AG10803 (cell line): ENCODE measurements at places on chromosomes 6 and 20.

DNA sequence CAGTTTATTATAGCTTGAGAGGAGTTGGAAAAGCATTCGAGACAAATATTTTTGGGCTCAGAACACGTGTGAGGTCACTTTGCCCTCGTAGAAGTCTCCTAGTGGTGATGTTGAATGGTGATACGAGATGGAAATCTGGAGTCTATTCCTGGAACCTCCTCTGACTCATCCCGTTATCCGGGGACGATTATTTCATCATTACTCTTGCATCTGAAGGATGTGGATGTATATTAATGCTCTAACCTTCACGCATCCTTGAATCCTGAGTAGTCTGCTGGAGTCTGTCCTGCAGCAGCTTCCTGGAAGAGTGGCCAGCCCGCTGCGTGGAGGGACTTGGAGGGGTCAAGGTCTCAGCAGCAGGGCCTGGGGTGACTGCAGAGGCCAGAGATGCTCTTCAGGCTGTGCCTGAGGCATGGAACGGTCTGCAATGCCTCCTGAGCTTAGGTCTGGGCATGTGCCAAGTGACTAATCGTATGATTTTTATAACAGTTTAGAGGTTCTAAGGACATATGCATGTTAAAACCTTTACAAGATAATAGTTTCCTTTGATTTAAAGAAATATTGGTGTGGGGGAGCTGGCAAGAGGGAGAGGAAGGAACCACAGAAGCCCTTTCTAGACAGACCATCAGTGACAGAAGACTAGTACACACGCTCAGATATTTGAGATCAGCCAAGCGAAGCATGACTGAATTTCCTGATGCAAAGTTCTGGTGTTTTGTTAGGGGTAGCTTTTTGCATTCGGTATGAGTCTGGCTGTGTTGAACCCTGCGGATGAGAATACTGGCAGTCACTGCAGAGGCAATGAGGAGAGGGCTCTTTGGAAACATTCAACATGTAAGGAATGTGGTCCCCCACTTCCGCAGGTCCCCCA, 400.2 kb downstream of the QKI start:
- peak; percentile 77 for DNase-seq

DNA sequence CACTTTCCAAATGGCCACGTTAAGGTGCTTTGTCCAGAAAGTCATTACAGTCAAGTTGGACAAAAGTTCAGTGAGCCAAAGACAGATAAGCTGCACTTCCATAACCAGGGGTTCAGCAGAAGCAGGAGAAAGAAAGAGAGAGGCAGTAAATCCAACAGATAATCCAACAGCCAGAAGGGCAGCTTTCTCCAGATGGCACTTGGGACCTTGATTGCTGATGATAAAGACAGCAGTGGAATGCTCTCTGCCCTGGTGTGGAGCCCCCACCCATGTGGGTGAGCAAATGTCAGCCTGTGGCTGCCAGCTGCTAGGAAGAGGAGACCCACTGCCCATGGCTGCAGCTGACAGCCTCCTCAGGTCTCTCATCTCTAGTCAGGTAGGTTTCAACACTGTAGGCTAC, 18.7 kb upstream of the NRSN1 start:
- no peak for DNase-seq

- peak; percentile 30 for DNase-seq
Observed at GRCh38 chr20:56423886-56424285, 11.8 kb downstream of the CASS4 start.

- DNase-seq = no peak
Observed at GRCh38 chr6:160130729-160131484, 9.3 kb downstream of the SLC22A1 start.

DNA sequence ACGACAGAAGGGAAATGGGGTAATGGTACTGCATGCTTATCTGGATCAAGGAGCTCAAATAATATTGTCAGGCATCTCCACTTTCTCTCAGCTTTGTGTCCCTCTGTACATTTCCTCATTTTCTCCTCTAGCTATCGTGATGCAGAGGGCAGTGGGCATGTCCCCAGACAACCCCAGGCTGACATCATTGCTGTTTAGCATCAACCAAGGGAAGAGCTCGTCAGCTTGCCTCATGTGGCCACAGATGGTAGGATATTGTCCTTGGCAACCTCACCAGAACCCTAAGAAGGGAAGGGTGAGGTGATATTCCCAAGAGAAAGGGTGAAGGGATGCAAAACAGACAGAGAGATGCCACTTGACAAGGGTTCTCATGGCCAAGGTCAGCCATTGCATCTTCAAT, 58.3 kb downstream of the MAFB start:
- DNase-seq = no peak

DNA sequence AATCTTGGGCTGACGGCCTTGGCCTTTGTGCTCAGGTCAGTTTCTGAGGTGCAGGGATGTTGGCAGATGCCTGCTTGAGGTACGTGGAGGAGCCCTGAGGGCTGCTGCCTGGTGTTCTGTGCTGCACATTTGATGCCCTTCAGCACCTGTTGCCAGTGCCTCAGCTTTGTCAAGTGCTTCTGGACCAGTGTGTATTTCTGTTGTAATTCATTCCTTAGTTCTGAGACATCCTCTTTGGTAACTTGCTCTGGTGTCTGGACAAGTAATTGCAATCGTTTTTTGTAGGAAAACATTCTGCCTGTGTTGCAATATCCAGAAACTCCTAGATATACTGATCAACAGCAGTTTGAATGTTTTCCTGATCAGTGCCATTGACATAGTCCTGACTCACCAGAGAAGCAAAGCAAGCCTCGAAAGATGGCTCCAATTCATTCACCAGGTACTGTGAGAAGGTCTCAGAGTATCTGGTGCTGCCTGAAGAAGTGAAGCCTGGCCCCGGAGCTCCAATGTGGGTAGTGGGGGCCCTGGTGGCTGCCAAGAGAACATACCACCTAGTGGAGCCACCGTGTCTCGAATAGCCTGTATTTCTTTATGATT, 26.7 kb downstream of the ZNF337 start:
- peak; percentile 88 for DNase-seq

- no peak for DNase-seq
Observed at GRCh38 chr20:3283222-3283820, 44.3 kb upstream of the SLC4A11 start.

DNA sequence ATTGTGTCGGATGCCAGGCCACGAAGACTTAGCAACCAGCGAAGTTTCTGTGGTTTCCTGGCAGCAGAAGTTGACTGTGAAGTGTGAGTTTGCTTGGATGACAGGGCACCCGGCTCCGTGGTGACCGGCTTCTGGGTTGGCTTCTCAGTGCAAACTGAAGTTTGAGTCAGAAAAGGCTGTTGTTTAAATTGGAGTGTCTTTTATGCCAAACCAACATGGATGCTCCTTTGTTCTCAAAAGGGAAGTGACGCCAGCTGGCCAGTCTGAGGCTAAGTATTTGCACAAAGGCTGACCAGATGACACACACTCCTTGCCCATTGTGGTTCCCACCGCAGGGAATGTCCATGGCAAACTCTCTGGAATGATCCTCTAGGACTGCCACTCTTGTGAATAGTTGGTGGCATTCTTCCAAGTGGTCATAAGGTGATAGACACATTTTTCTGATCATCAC, 164.8 kb upstream of the QKI start:
- no peak for DNase-seq

DNA sequence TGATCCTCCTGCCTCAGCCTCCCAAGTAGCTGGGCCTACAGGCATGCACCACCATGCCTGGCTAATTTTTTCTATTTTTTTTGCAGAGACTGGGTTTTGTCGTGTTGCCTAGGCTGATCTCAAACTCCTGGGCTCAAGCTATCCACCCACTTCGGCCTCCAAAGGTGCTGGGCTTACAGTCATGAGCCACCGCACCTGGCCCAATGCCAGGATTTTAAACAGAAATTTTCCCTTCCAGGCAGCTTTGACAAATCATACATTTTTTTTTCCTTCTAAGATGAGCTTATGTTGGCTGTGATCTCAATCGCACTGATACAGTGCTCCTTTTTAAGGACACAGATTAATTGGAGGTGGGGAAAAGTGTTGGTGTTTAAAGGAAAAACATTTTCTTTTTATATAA, 73.2 kb upstream of the CD2AP start:
- DNase-seq = no peak

DNA sequence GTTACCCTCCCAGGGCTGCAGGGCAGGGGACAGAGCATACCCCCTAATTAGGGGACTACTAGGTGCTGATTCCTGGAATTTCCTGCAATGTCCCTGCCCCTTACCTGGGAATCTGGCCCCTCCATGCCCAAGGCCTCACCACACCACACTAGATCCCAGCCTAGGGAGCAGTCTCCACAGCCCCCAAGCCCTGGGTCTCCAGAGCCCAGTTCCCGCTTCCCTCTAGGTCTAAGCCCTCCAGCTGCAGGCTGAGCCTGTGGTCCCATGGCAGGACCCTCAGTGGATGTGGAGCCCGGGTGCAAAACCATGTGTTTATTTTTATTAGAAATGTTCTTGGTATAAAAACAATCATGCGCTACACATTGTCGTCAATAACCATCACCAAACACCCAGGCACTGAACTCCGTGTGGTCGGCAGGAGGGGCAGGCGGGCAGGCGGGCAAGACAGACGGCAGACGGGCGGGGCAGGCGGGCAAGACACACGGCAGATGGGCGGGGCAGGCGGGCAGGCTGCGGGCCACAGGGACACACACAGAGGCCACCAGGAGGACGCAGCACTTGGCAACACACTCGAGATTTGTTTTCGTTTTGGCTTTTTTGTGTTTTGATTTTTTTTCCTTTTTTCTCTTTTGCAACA, 124.2 kb downstream of the GRM4 start:
- DNase-seq = no peak

DNA sequence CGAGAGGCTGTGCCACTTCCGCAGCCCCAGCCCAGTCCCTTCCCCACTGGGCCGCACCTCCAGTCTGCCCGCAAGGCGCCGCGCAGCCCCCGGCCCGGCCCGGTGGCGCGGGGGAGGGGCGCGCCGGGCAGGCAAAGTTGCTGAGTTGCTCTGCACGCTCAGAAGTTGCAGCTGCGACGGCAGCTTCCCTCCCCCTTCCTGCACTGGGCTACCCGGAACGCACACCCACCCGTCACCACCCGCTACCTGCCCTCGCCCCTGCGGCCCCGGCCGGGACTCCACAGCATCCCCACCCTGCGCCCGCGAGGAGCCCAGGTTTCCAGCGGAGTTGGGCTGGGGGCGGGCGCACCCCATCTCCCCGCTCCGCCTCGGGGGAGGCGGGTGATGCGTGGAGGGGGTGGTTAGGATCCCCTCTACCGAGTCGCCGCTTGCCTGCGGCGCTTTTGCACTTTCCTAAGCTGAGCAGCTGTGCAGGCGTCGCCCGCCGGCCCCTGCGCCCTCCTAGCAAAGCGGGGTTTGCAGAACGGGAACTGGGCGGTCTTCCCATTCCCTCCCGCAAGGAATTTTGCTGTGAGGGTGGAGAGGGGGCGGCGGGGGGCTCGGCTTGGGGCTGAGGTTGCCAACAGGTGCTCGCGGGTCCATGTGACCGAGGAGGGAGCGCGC, 55.9 kb upstream of the RREB1 start:
- DNase-seq = no peak

DNA sequence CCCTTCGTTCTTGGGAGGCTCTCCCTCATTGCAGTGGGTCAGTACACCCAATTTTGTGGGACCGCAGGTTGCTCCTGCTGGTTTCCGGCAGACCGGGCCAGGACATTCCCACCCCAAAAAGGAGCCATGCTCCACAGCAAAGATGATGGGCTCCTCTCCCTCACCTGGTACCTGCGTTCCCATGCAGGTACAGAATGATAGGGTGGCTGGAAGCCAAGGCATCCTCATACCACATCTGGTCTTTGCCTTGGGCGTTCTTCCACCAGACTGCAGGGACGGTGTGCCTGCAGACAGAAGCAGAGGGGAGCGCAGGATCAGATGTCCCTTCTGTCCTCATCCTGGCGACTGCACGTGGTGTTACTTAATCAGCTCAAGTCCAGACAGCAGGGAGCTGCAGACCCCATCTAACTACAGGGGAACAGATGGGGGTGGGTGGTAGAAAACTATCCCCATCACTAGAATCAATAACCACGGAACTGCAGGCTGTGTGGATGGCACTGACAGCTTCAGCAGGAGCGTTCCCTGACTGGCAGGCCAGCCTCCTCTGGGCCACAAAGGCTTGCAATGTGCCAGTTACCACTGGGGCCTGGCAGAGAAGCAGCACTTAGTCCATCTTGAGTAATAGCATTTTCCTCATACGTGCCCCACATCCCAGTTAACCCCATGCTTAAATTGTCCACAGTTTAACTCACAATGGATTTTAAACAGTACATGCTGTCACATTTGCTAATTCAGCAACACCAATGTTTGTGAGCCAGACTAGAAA, 70.4 kb downstream of the ABHD12 start:
- DNase-seq = no peak

DNA sequence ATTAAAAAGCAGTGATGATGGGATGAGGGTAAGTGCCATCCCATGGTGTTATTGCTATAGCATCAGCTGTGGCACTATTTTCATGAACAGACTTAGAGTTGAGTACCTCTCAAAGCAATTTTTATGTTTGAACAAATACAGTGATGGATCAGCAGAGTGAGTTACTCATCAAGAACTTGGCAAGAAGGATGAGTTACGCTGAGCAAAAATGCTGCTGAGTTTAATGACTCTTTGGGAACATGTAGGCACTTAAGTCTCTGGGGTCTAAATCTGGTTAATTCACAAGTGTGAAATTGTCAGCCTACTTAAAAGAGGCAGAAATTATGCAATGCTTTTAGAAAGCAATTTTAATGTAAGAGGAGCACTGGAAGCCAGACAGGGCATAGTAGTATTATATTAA, 78.5 kb upstream of the AHI1 start:
- peak; percentile 78 for DNase-seq

DNA sequence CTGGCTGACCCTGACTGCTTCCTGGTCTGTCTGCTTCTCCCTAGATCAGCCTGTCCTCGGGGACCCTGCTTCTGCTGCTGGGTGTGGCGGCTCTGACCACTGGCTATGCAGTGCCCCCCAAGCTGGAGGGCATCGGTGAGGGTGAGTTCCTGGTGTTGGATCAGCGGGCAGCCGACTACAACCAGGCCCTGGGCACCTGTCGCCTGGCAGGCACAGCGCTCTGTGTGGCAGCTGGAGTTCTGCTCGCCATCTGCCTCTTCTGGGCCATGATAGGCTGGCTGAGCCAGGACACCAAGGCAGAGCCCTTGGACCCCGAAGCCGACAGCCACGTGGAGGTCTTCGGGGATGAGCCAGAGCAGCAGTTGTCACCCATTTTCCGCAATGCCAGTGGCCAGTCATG, 6.3 kb downstream of the NRSN2 start:
- no peak for DNase-seq

DNA sequence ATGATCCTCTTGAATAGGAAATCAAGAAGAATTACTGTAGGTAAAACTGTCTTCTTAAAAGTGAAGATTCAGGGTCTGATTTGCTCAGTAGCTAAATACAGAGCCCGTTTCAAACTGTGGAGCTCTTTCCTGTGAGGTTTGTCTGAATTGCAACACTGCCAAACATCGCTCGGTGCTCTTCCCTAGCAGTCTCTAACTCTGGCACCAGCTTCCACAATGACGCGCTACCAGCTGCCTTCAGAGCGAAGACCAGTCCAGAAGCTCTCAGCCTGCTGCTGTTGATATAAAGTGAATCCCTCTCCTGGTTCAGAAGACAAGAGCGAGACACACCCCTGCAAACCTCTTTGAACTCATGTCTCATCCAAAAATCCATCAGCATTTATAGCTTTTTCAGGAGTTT, 447.0 kb downstream of the LMBRD1 start:
- DNase-seq = no peak
